ENCODE measurements at places on chromosomes 6 and 20.

GRCh38 chr6:39821046-39821740 lies 29.0 kb downstream of the DAAM2 start:
- no peak for DNase-seq

DNA sequence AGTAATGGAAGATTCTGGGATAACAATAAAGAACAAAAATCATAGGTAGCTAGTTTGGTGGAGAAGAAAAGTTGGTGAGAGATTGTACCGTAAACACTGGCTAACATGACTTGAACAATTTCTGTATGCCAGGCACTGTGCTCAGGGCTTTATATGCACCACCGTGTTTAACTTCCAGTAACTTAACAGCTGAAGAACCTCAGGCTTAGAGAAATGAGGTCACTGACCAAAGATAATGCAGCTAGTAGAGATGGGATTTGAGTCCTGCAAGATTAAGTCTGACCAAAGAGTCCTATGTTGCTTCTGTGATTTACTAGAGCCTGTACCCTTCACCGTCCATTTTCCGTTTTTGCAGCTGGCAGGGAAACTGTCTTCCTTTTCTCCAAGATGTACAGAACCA lies 2.7 kb downstream of the CSTF1 start:
- no peak for DNase-seq

DNA sequence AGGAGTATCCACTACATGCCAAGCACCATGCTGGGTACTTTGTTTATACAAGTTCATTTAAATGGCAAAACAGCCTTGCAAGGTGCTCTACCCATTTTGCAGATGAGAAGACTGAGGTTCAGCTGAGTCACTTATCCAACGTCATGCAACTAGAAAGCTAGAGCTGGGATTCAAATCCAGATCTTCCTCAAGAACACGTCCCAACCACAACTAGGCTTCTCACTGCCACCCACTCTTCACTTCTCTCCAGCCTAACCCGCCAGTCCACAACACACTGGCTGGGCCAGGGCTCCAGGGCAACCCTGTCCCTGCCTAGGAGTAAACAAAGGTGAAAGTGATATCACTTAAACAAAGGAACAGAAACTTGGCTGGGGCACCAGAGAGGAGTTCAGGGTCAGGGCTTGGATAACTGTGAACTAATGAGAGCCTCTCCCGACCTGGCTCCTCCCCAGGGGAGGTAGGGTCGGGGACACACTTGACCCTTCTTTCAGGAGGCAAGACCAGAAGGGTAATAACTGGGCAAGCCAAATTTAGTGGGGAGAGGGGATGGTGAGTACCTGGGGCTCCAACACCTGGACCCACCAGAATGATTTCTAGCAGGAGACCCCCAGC lies 7.9 kb downstream of the SDC4 start:
- DNase-seq, result no peak

GRCh38 chr6:63466242-63466733 lies 106.0 kb upstream of the LOC128125822 start:
- no peak for DNase-seq

DNA sequence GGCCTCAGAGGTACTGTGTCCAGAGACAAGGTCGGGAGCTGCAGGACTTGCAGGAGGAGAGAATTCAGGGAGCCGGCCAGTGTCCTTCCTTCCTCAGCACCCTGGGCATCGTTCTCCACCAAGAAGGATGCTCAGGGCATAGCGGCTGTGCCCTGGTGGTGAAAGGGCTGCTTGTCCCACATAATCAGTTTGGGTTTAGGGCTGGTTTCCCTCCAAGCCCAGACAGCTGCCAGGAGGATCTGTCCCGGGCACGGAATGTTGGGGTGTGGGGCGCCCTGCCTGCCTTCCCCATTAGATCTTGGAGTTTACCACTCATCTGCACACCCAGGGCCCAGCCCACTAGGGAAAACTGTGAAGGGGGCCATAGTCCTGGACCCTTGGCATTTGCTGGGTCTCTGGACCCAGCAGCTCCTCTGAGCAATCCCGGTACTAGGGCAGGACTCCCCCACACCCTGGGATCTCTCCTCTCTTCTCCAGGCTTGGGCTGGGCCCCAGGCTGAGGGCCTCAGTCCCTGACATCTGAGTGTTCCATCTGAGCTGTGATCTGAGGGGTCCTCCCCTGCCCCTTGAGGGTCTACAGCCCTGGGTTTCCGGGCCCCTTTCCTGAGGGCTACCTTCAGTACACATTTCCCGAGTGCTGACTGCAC lies 18.6 kb upstream of the SPDEF start:
- no peak for DNase-seq

GRCh38 chr6:150334790-150335783 lies 33.7 kb upstream of the IYD start:
- DNase-seq, result peak; percentile 58

GRCh38 chr6:159853754-159854153 lies 37.0 kb upstream of the MAS1 start:
- no peak for DNase-seq

DNA sequence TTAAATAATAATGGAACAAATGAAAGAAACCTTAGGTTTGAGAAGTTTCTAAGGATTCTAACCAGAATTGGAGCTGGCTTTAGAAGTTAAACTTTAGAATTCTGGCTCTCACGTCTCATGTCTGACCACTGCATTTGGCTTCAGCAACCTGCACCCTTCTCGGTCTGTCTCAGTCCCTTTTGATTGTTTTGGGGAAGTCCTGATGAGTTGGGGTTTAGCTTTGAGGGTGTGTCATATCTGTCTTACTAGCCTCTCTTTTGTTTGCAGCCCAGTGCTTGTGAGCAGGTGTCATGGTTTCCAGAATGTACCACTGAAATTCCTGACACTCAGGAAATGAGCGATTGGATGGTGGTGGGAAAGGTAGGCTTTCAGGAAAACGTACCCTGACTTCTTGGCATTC lies 17.0 kb downstream of the CMTR1 start:
- no peak for DNase-seq

DNA sequence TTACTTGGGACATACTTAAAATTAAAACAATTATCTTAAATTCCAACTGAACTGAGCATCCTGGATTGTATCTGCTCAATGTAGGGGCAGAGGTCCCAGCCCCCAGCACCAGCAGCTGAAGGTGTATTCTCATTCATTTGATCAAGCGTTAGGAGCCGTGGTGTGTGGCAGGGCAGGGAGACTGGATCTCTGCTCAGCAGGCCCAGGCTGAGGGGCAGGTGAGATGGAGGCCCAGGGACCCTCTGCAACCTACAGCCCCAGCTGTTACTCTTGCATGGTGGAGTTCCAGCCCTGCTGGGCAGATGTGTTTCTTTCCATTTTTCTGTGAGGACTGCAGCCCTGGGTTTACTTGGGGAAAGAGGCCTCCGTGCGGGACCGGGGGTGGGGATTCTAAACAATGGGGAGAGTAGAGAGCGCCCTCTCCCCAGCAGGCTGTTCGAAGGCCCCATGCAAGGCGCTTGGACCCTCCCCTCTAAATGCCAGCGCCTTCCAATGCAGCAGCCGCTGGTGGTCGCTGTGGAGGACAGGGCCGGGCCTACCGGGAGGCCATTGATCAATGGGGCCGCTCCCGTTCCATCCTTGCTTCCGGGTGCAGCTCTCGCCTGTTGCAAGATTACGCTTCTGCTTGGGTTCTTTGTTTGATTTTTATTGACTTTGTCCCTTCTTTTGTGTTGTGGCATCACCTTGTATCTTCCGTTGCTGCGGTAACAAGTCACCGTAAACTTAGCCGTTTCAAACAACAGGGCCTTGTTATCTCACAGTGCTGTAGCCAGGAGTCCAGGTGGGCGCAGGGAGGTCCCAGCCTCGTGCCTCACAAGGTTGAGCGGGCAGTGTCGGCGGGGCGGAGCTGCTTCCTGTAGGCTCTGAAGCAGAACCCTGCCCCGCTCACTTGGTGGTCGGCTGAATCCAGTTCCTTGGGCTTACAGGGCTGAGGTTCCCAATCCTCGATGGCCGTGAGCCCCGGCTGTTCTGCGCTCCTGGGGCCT lies 134.8 kb upstream of the PHACTR3 start:
- no peak for DNase-seq

DNA sequence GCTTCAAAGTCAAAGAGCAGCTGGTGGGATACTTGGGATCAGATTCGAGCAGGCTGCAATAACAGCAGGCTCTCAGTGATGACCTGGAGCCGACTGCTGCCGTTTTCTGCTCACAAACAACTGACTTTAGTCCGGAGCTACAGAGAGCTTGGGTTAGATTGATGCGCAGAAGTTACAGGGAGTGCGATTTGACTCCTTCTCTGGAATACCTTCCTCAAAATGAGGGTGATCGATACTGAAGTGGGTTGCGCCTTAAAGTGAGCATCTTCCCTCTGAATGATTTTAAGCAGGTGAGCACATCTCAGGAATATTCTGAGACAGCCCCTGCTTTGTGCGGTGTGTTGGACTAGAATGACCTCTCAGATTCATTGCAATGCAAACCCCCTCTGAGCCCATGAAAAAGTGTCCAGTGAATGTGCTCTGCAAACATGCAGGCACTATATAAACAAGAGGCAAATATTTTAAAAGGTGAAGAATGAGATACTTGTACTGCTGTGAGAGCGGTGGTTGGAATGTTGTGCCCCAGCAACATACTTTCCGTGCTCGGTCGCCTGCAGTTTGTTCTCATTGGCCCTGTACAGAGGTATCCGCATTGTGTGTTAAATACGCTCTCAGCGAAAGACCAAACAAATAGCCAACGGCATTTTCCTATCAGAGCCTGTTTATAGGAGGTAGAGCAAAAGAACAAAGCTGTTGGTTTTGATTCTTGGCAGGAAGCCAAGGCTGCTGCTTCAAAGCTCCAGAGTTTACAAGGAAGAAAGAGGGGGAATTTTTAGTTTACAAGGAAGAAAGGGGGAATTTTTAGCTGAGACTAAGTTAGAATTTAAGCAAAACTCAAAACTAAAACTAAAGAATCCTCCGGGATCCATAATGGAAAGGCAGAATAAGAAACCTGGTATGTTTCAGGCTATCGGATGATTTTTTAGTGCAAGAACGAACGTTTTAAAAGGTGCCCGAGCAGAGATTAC lies 67.7 kb downstream of the PHACTR2 start:
- peak; percentile 65 for DNase-seq

DNA sequence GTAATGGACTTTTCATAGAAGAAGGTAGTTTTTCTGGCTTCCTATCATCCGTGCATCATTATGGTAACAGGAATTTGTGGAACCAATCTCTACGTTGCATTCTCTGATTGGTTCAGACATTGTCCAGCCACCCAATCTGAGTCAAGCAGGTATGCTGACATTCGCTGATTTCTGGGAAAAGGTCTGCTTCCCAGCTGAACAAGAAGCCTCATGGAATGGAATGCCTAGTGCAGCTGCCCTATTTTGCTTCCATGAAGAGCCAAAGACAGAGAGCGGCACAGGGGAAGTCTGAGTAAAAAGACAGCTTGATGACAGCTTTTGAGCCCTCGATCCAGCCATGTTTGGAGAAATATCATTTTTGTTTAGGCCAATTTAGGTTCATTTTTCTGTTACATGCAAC lies 38.5 kb upstream of the TXLNB start:
- DNase-seq, result no peak

GRCh38 chr6:3456898-3457709 lies at the start of gene SLC22A23:
TSS of gene SLC22A23 (minus strand) at chr6:3457050. CDS start at chr6:3456559, 491 bp downstream.
- peak; percentile 79 for DNase-seq

GRCh38 chr20:59043698-59044097 lies 1.1 kb upstream of the PRELID3B start:
- no peak for DNase-seq

DNA sequence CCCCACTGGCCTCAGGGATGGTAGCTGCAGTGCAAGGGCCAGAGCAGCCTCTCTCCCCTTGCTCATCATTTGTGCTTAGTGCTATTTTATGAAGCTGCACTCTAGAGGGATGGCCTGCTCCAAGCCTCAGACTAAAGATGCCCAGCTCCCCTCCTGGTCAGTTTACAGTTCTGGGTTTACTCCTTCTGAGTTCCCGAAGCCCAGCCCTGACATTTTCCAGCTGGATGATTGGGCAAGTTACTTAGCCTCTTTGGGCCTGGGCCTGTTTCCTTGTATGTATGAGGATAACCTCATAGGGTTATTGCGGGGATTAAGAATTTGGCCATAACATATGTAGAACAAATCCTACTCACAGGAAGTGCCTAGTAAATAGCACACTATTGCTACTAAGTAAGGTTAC lies 31.8 kb upstream of the EMILIN3 start:
- peak; percentile 74 for DNase-seq

Data from femur (tissue), 1 donor.